ENCODE measurements at places on chromosomes 13 and 19. TPM values are rescaled to one million over a fixed set of nuclear protein-coding genes. Genes with fewer than 3 reads are reported as not detected.

The MBD3L3 gene
- total RNA-seq, result not detected

The ZNF43 gene
- total RNA-seq, result 2.4 TPM

The MTUS2 gene
- total RNA-seq, result under 0.01 TPM

The CLDND2 gene
- total RNA-seq, result not detected

The ZNF665 gene
- 4.6 TPM for total RNA-seq

The ZNF844 gene
- total RNA-seq, result 0.56 TPM

The ATP8A2 gene
- total RNA-seq, result under 0.01 TPM

The TJP3 gene
- 10.6 TPM for total RNA-seq

The DEDD2 gene
- 32.8 TPM for total RNA-seq

The KIR2DL4 gene
- not detected for total RNA-seq
